Effector CD4-positive, alpha-beta T cell (primary cell): ENCODE measurements at places on chromosomes 16 and 17.

DNA sequence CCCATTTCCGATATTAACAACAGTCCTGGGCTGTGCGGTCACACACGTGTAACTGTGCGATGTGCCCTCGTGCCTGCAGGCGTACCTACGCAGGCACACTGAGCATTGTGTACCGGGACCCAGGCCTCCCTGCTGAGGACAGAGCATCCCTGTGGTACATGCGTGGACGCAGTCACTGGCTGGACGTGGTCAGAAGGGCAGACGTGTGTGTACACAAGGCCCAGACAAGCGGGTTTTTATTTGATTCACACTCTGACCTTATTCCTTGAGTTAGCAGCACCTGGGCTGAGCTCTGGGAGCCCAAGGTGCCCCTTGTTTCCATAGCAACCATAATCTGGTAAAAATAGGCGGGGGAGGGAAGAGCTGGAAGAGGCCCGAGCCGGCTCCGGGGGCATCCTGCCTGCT is 19.5 kb downstream of the RAP1GAP2 start:
- no peak for DNase-seq

- DNase-seq: no peak
Measured at GRCh38 chr16:17287166-17287800, 183.5 kb downstream of the XYLT1 start.

GRCh38 chr17:78027121-78027520 is 68.6 kb downstream of the TNRC6C start:
- no peak for DNase-seq

- DNase-seq: no peak
Measured at GRCh38 chr16:81327447-81328196, 12.9 kb downstream of the GAN start.

GRCh38 chr16:66874079-66874775 is 6.1 kb upstream of the PDP2 start:
- no peak for DNase-seq

GRCh38 chr16:30858829-30859423 is 35.0 kb downstream of the BCL7C start:
- DNase-seq: no peak

DNA sequence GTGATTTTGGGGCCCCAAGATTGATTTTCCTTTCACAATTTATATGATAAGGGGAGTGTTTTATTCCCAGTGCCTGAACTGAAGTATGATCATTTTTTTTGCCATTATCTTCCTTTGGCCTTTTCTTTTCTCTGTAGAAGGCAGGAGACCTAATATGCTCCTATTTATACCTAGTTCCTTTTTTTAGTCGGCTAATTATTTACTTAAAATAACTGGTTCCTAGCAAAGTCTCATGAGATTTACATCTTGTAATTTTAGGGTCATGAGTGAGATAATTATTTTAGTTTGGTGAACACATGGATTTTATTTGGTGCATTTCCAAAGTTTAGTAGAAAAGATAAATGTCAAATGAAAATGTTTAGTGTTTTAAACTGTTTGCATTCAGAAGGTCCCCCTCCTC is 24.8 kb downstream of the SEC14L1 start:
- no peak for DNase-seq

- no peak for DNase-seq
Measured at GRCh38 chr16:30005341-30006094, 5.3 kb downstream of the DOC2A start.

- no peak for DNase-seq
Measured at GRCh38 chr16:10817514-10817913, 1.1 kb downstream of the TVP23A start.

- DNase-seq: no peak
Measured at GRCh38 chr17:46929413-46929812, 6.5 kb downstream of the GOSR2 start.

DNA sequence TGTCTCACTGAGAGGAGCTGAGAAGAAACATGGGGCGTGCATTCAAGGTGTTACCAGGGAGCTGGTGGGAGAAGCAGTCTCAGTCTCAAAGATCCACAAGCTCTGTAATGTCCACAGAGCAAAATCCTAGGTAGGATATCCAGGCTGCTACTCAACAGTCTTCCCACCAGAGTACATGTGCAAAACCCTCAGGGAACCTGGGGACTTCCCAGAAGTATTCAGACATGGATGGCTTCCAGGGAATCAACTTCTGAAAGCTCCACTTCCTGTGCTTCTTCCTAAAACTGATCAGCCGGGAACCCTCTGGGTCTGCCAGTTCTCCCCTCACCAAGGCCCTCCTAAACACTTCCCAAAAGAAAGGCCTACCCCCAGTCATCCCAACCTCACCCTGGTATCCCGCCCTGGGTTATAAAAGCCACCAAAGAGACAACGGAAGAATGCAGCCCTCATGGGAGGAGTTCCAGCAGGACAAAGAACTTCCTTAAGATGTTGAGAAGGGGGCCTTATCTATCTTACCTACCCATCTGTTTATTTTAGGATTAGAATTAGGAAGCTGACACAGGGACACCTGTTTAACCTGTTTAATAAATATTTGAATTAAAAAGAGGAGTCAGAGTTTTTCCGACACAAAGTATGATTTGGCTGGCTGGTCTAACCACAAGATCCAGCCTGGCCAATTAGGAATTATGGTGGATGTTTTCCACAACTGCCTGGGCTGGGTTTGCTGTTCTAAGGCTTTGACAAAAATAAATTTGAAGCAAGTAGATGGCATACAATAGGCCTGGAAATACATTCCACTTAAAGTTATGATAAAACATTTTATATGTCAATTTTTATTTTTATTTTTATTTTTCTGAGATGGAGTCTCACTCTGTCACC is 37.0 kb downstream of the CUEDC1 start:
- DNase-seq: no peak

DNA sequence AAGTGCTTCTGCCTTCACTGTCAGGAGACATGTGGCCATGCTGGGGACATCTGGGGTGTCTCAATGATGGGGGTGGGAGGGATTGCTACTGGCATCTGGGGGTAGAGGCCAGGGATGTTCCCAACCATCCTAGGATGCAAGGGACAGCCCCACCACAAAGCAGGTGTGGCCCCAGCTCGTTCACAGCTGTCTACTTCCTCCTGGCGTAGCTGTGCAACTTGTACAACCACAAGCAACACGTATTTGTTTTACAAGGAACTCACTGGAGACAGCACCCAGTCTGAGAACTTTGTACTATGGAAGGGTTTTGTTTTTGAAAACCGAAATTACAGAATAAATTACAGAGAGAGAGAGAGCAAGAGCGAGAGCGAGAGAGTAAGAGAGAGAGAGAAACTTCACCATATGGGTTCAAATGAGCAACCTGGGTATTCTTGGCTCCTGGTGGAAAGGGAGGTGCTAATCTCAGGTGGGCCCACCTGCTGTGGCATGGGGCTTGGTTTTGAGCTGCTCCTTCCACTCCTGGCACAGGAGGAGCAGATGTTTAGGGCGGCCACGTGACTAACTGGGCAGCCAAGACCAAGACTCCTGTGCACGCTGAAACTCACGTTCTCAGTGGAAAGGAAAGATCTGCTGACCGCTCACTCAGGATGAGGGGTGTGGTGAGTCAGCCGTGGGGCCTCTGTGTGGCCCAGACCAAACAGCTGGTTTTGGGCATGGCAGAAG is 17.5 kb upstream of the TNFRSF13B start:
- no peak for DNase-seq

DNA sequence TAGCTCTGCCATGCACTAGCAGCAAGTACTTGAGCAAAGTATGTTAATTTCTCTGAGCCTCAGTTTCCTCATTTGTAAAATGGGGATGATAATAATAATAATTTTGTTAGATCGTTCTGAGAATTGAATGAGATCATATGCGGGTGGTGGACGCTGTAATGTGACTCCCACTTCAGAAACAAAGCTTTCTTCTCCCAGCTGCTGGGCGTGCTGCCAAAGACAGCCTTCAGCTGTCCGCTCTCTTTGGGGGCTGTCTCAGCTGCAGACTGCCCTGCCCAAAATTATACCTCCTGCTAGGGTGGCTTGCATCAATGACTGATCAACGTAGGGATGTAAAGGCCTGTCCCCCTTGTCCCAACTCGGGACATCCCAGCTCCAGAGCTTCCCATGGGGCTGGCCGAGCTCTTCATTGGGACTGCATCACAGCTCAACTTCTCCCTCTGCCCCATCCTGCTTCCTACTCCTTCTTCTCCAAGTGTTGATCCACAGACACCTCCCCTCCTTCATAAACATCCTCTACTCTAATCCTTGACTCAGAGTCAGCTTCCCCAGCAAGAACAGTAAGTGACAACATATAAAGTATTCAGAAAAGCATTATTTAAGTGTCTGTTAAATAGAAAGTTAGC is 30.7 kb upstream of the CDH5 start:
- no peak for DNase-seq

- no peak for DNase-seq
Measured at GRCh38 chr16:89098767-89099430, 5.2 kb downstream of the ACSF3 start.

- DNase-seq: no peak
Measured at GRCh38 chr17:4748686-4749085, 9.0 kb upstream of the CXCL16 start.

- DNase-seq: no peak
Measured at GRCh38 chr17:80453998-80454556, 22.3 kb downstream of the NPTX1 start.

- DNase-seq: no peak
Measured at GRCh38 chr17:77036841-77037381, 103.9 kb upstream of the SEC14L1 start.

DNA sequence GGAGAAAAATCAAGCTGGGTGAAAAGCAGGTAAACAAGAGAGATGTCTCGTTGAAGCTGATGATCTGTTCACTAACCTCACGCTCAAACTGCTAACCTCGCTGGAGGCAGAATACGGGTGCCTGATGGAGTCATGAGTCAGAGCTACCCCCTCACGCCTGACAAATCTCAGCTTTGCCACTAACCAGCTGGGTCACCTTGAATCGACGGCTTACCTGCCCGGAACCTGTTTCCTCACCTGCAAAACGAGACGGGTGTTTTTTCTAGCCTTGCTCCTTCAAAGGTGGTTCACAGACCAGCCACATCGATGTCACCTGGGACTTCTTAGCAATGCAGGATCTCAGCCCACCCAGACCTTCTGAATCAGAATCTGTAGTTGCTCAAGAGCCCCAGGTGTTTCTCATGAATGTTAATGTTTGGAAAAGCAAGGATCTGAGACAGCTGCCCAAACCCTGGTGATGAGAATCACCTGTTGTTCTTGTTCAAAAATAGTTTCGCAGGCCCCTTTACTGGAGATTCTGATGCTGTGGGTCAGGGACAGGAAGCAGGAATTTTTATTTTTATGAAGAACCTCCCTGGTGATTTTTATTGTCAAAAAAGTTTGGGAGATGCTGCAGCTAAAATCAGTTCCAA is 56.9 kb downstream of the MARCHF10 start:
- DNase-seq: no peak

GRCh38 chr17:50062293-50063243 is 6.7 kb downstream of the ITGA3 start:
- DNase-seq: no peak
